ENCODE measurements at places on chromosomes 13 and 19.
A peak's percentile ranks its signal among the peaks of the same experiment; 100 is the strongest.

GRCh38 chr13:110616103-110617101 is 1.1 kb downstream of the NAXD start:
- DNase-seq, result no peak

GRCh38 chr19:13051557-13052165 is 51.0 kb downstream of the LYL1 start:
- DNase-seq, result peak; percentile 82

DNA sequence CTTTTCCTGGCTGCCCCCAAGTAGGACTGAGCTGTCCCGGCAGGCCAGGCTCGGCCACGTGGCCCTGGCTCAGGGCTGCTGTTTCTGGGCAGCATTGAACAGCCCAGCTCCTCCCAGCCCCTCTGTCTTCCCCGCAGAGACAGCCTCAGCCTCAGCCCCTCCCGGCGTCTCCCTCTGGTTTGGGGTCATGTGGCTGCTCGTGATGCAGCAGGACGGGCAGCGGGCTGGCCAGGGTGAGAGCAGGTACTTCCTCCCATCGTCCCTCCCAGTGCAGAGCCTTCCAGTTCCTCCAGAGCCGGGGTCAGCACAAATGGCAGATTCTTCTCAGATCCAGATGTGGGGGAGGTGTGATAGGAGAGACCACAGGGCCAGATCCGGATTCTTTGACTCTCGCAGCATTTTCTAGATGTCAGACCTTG is 114.6 kb downstream of the KDM4B start:
- no peak for DNase-seq

GRCh38 chr13:94157705-94158218 is 321.7 kb downstream of the DCT start:
- no peak for DNase-seq

DNA sequence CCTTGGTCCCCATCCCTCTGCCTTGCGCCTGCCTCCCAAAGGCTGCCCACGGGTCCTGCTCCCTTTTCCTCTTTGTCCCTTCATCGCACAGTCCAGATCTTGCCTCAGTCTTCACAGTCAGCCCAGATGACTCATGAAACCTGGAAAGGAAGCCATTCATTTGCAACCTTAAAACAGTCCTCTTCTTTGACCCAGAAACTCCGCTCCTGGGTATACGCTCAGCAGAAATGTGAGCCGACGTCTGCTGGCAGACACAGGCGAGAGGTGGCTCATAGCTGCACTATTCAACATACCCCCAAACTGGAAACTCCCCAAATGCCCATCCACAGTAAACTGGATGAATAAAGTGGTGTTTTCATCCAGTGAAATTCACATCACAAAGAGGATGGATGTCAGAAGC is 13.6 kb upstream of the PEPD start:
- no peak for DNase-seq

- DNase-seq, result no peak
Measured at GRCh38 chr19:30733826-30734550, 361.8 kb downstream of the ZNF536 start.

DNA sequence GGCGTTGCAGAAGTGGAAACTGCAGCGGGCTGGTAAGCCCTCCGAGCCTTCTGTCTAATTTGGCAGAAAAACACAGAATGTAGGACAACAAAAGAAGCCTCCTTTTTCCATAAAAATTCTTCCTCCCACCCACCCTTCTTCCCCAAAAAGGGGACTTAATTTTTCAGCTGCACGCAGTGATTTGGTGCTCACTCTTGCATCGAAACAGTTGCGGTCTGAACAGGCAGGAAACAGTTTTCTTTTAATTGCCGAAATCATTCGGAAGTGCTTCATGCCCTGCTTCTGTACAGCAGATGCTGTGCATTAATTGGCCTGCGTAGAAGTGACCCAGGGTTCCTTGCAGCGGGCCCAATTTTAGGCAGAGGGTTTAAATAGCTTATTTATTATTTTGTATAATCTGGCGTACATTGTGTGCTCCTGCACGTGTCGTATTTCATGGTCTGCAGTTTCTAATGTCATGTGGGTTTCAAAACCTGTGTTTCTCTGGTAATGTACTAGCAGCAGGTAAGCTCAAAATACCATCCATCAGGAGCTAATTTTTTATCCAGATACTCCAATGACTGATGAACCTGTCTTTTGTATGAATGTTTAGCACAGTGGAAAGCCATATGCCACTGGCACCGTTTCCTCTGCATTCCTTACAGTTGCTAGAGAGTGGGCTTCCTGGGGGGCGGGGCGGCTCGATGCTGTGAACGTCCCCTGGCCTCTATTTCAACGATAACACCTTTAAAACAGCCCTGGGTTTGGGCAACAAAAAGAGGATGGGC is 66.6 kb downstream of the GGACT start:
- DNase-seq, result no peak
